ENCODE measurements at places on chromosomes 3 and 15.

DNA sequence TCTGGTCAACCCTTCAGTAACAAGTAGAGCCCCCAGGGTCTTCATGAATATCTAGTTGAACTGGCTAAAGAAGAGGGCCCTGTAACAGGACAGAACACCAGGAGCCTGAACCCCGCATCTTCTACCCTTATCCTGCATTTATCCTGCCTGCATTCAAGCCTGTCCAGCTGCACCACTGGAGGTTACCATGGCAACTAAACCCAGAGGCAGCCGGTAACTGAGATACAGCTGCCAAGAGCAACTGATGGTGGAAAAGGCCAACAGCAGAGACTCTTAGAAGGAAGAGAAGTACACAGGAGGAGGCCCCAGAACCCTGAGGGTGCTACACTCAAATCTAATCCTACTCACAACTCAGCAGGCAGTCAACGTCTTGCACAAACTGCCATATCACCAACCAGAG, 3.7 kb upstream of the PRKAR2A start:
- peak; percentile 40 for DNase-seq

GRCh38 chr3:9647450-9647849, 1.9 kb upstream of the MTMR14 start:
- no peak for DNase-seq

DNA sequence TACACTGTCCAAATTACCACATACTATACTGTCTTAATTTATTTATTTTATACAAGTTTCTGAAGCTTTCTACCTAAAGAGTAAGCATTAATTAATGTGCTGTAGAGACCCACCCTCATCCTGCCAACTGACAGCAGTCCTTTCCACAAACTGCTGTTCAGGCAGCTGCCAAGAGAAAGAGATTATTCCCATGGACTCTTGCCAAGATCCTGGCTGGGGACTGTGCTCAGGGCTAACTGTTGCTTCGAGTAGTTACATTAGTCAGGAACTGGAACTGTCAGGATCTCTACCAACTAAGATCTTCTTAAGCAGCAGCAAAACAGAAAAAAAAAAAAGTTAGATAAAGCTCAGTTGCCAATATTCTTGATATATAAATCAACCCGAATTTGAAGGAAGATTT, 398.8 kb downstream of the MECOM start:
- peak; percentile 62 for DNase-seq

DNA sequence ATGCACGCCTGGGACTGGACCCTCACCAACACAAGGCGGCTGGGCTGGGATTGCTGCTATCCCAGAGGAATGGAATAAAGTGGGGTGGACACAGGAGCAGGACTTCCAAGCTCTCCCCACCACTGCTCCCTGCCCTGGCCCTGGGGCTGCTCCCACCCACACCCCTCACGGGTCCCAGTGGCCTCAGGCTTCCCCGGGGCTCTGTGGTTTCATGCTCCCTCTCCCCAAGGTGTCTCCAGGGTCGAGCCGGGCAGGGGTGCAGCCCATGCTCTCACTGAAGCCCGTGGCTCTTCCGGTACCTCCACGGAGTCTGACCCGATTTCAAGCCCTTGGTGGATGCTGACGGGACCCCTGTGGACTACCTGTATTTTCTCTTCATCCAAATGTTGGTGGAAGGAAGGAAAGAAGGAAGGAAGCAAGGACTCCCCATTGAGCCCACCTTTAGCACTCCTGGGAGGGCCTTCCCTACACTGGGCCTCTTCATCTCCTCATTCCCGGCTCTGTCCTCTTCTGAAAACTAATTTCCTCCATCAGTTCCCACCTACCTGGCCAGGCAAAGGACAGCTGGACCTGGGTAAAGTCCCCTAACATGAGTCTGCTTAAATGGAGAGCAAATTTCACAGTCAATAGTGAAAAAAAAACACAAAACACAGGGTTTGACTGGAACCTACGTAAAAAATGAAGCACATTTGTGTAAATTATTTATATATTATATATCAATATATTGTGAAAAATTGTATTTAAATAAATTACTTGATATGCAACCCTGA, 44.0 kb upstream of the PCSK6 start:
- DNase-seq: no peak

GRCh38 chr15:59384507-59384906, 11.8 kb upstream of the MYO1E start:
- no peak for DNase-seq

DNA sequence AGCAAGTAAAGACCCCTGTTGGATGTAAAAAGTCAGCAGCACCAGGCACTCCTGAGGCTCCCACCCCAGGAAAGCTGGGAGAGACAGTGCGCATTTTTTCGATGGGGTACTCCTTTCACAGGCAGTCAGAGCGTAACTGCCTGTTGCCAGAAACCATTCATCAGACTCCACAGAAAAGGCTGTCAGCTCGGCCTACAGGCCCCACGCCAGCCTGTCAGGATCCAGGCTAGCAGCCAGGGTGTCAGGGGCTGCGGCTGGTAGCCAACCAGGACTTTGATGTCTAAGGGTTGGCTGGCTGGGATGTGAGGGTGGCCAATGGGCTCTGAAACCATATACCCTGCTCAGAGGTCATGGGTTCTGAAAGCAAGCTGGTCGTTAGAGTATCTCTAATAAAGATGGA, 164.5 kb downstream of the WNT5A start:
- DNase-seq: peak; percentile 53

DNA sequence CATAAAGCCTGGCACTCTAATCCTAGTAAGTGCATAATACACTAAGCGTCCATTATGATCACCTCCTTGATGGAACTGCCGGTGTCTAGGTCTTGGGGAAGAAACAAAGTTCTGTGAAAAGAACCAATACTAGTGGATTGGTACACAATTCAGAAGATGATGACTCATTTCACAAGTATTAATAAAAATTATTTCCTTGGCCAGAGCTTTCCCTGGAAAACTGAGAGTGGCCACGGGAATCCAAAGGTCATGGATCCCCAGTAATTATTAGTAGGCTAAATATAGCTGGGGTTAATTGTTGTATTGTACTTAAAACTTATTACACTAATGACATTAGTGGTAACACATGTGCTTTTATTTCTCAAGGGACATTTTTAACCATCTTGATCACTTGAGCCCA, 808.0 kb upstream of the NR2F2 start:
- peak; percentile 9 for DNase-seq

DNA sequence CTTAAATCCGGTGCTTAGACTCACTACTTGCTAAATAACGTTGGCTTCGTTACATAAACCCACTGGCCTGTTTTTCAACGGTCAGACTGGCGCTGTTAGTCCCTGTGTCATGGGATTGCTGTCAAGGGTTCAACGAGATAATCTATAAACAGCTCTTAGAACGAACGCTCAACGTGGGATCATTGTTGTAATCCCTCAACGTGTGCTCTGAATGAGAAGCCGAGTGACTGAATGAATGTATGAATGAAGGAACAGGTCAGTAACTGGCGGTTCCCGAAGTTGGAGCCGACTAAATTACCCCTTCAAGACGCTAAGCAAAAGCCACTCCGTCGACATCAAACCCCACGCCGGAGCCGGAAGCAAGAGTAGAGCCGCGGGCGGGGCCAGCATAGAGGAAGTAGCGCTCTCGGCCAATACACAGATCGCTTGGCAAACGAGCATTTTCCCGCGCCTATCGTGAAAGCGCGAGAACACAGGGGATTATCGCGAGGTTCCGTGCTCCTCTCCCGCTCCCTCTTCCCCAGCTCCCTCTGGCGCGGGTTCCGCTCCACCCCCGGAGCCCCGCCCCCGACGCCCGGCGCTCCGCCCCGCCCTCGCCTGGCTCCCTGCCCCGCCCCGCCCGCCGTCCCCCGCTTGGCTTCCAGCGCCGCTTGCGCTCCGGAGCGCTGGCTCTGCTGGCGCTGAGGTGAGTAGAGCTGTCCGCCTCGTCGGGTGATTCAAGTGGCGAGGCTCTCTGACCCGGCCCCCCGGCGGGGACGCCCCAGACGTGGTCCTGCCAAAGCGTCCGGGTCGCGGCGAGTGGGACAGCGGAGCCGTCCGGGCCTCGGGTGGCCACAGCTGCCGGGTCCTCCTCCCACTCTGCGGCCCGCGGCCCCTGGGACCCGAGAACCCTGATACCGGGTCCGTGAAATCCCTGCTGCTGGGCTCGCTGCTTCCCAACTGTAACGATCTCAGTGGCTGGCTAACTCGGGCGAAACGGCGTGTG, at the start of gene LRRC28:
LRRC28 (plus strand) TSS at position 625 of the 985 bp plus-strand sequence. CDS start 4,477 bp downstream, outside the sequence.
- peak; percentile 99 for DNase-seq

DNA sequence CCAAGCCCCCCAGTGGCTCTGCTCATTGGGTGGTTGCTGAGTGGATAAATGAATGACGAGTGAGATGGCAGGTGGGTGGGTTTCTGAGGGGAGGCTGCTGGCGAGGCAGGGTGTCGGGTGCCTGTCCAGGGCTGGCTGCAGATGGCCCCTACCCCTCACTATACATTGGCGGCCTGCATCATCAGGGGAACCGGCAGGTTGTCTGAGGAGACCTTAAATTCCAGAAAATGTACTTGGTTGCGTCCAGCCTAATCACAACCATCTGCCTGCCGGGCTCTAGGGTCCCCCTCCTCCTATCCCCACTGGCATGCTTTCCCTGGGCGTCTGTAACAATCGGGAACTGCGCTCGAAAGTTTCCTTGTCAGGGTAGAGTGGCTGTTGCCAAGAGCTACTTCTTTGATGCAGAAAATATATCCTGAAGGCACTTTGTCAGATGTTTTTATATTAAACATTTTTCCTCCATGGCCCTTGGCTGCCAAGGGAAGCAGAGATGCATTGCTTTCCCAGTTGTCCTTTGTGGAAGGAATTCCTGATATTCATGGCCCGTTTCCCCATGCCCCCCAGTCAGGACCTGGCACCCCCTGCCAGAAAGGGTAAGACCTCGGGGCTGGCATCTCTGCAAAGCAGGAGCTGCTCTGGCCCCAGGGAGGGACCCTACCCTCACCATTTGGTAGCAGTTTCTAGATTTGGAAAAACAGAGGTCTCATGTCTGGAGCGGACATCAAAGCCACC, 22.9 kb downstream of the SMAD6 start:
- peak; percentile 78 for DNase-seq

DNA sequence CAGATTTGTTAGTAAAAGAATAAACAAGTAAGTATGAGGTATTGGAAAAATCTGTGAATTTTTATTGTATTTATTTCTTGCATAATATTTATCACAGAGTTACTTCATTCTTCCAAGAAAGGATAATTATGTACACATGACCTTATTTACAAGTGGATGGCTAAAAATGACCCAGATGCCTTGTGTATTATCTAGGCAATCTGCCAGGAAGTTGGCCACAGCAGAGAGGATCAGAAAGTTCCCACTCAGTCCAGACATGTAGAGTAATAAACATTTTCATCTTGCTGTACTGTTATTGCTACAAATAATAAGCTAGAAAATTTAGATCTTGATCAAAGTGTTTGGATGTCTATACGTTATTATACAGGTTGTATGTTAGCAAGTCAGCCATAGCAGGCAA, 317.1 kb downstream of the EPHA6 start:
- DNase-seq: no peak

GRCh38 chr15:98660055-98660454, 11.7 kb downstream of the IGF1R start:
- DNase-seq: no peak

GRCh38 chr3:41137686-41138111, 61.6 kb upstream of the CTNNB1 start:
- DNase-seq: no peak

DNA sequence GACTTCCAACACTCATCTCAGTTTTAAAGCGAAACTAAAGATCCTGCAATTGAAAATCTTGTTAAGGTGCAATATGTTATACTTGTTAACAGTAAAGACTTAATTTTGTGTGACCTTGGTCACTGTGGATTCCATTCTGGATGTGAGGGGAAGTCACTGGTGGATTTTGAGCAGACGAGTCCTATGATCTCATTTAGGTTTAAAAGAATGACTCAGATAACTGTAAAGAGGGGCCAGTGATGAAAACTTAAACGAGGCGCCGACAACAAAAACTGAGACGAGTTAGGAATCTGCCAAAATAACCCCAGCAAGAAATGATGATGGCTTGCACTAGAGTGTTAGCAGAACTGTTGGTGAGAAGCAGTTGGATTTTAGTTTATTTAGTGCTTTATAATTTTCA, 56.5 kb downstream of the LRRC28 start:
- no peak for DNase-seq

DNA sequence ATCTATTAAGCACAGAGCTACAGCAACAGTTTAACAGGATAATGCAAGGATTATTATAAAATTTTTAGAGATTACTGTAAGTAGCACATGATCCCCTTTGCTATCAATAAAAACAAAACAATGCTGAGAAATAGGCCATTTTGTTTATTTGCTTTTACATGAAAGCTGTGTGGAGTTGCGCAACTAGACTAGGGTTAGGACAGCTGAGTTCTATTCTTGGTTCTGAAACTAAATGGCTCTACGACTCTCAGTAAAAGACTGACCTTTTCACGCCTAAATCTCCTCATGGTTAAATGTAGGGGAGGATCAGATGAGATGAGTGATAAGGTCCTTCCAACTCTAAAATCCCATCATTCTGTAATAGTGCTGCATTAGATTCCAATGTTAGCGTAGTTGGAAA, 25.0 kb downstream of the KCNMB2 start:
- DNase-seq: no peak

DNA sequence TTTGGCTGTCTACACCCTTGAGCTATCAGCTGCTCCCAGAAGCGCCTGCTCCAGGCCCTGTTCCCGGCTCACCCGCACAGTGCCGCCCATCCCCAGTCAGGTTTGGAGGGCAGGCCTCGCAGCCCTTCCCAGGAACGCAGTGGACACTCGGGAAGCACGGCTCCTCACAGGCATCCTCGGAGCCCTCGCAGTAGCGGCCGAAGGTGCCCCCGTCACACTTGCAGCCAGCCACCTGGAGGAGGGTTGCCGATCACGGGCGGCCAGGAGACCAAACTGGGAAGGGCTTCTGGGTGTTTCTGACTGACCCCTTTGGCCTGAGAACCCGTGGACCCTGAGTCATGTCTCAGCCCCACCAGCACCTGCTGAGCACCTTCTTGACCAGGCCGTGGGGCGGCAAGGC, 33.4 kb downstream of the MUC20 start:
- no peak for DNase-seq

DNA sequence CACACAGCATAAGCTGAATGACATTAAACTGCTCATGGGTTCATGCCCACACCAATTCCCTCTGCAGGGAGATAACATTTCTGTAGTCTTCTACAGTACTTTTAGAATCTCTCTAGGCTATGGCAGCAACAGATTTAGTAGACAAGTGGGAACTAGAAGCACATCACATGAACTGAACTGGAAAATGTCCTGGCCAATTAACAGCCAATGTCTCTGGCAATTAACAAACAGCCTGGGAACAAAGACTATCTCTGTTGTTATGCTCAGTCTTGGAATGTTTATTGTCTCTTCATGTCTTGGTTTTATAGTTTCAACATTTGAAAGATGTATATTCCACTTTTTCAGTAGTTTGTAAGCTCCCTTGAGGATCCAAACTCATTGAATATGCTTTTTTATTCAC, 523.2 kb upstream of the NAALADL2 start:
- no peak for DNase-seq

GRCh38 chr3:132537297-132537696, 59.8 kb upstream of the ACKR4 start:
- no peak for DNase-seq

- DNase-seq: peak; percentile 81
Observed at GRCh38 chr15:77659350-77660321, 26.9 kb upstream of the LINGO1 start.

- DNase-seq: no peak
Observed at GRCh38 chr3:126050050-126050392, 33.9 kb downstream of the SLC41A3 start.

- peak; percentile 11 for DNase-seq
Observed at GRCh38 chr15:89926158-89926557, 13.4 kb upstream of the ARPIN start.

GRCh38 chr3:141103503-141103902, 52.4 kb downstream of the SPSB4 start:
- no peak for DNase-seq
